ENCODE measurements at places on chromosomes 16 and 17.
A peak's percentile ranks its signal among the peaks of the same experiment; 100 is the strongest.

DNA sequence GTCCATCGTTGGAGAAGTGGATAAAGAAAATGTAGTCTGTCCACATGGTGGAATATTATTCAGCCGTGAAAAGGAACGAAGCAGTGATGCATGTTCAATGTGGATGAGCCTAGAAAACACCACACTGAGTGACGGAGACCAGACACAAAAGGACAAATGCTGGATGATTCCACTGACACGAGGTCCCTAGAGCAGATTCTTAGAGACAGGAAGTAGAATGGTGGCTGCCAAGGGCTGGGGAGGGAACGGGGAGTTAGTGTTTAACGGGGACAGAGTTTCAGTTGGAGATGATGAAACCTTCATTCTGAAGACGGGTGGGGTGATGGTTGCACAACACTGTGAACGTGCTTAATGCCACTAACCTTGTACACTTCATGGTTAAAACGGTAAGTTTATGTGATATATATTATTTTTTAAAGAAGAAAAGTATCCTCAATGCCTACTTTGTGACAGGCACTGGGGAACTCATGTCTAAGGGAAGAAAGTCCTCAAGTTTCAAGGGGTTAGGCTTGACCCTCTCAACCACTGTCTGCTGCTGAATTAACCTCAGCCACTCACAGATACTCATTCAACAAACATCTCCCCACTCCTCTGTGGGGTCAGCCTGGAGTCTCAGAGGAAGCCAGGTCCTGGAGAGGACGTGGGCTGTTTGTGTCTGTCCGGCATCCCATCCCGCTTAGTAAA, 17.6 kb downstream of the C16orf74 start:
- DNase-seq, result peak; percentile 80

GRCh38 chr16:12235110-12235509, 258.6 kb downstream of the SNX29 start:
- DNase-seq, result no peak

GRCh38 chr16:2428051-2428783, 1.0 kb upstream of the CCNF start:
- DNase-seq, result no peak

- no peak for DNase-seq
Observed at GRCh38 chr17:63015824-63016223, 49.8 kb downstream of the TANC2 start.

GRCh38 chr16:9489835-9490467, 398.5 kb downstream of the HAPSTR1 start:
- no peak for DNase-seq

- DNase-seq, result peak; percentile 18
Observed at GRCh38 chr16:57045694-57046381, 46.5 kb upstream of the CPNE2 start.

GRCh38 chr16:24771132-24771778, 41.8 kb downstream of the TNRC6A start:
- no peak for DNase-seq

- no peak for DNase-seq
Observed at GRCh38 chr17:81388091-81388611, 7.1 kb upstream of the BAHCC1 start.

- DNase-seq, result no peak
Observed at GRCh38 chr16:8893426-8893825, 11.3 kb downstream of the LITAFD start.

GRCh38 chr17:75756451-75757085, 8.4 kb downstream of the GALK1 start:
- no peak for DNase-seq

GRCh38 chr16:2422123-2422867, 7.0 kb upstream of the CCNF start:
- no peak for DNase-seq

GRCh38 chr16:1773703-1774447, 941 bp upstream of the MRPS34 start:
- peak; percentile 27 for DNase-seq

DNA sequence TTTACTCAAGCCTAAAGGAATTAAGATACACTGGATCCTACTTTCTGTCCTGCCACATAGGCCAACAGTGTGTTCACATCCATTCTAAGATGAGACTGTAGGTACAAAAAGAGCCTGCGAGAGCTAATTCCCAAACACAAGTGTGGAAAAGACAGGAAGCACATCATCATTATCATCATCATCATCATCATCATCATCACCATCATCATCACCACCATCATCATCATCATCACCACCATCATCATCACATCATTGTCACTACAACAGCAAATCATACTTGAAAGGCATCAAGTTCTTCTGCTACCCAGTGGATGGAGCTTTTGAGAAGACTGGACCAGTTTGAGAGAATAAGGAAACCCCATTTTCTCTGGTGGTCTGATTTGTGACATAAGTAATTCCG, 268.1 kb downstream of the HS3ST3A1 start:
- no peak for DNase-seq

- no peak for DNase-seq
Observed at GRCh38 chr16:86856946-86857586, 278.7 kb downstream of the FOXL1 start.

- DNase-seq, result no peak
Observed at GRCh38 chr17:29625037-29625750, 2.5 kb upstream of the CORO6 start.

DNA sequence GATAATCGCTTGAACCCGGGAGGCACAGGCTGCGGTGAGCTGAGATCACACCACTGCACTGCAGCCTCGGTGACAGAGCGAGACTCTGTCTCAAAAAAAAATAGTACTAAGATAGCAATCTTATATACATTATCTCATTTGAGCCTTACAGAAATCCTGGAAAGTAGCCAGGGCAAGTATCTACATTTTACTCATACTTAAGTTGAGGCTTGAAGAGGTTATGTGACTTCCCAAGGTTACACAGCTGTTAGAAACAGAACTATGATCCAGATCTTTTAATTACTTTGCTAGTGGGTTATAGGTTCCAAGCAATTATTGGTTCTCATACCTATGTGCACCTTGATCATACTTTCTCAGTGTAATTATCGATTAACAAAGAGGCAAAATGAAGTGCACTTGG, 15.4 kb downstream of the C17orf78 start:
- no peak for DNase-seq

DNA sequence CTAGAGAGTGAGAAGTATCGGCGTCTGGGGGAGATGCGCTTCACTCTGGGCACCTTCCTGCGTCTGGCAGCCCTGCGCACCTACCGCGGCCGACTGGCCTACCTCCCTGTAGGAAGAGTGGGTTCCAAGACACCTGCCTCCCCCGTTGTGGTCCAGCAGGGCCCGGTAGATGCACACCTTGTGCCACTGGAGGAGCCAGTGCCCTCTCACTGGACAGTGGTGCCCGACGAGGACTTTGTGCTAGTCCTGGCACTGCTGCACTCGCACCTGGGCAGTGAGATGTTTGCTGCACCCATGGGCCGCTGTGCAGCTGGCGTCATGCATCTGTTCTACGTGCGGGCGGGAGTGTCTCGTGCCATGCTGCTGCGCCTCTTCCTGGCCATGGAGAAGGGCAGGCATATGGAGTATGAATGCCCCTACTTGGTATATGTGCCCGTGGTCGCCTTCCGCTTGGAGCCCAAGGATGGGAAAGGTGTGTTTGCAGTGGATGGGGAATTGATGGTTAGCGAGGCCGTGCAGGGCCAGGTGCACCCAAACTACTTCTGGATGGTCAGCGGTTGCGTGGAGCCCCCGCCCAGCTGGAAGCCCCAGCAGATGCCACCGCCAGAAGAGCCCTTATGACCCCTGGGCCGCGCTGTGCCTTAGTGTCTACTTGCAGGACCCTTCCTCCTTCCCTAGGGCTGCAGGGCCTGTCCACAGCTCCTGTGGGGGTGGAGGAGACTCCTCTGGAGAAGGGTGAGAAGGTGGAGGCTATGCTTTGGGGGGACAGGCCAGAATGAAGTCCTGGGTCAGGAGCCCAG, 2.8 kb downstream of the SPHK1 start:
- no peak for DNase-seq

- no peak for DNase-seq
Observed at GRCh38 chr17:146546-146945, 9.2 kb downstream of the SCGB1C2 start.

- peak; percentile 67 for DNase-seq
Observed at GRCh38 chr17:7173687-7174602, 5.2 kb downstream of the ASGR1 start.

- DNase-seq, result no peak
Observed at GRCh38 chr16:27515874-27516353, 33.8 kb downstream of the GTF3C1 start.

- peak; percentile 20 for DNase-seq
Observed at GRCh38 chr17:73851091-73851490, 206.8 kb upstream of the SDK2 start.

GRCh38 chr17:18261146-18261515, 669 bp downstream of the MIEF2 start:
- DNase-seq, result peak; percentile 30

DNA sequence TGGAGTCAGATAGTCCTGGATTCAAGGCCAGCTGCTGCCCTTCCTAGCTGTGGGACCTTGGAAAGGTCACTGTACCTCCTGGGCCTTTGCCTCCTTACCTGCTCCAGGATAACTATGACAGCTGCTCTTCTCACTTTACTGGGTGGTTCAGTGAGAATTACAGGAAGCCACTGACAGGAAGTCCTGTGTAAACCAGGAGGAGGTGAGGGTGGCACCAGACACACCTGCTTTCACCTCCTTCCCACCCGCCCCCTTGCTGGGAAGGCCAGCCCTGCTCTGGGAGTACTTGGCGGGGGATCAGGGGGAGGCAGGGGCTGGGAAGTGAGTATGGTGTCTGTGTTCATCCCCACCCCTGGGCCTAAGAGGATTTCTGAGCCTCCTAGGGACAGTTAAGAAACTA, 42.6 kb downstream of the CPNE2 start:
- no peak for DNase-seq

DNA sequence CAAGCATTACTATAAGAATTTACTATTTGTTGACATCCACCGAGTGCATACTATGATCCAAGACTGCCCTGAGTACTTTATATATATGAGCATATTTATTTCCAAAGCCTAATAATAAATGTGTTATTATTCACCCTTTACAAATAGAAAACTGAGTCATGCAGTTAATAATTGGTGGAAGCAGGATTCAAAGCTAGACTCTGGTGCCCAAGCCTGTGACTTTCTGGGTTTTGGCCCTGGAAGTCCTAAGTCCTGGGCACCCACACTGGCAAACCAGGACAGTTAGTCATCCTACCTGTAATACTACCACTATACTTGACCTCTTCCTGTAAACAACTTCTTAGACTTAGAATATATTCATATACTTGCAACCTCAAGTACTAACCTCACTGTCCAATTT, 257.4 kb upstream of the IRX5 start:
- no peak for DNase-seq

GRCh38 chr17:73013816-73014663, 78.4 kb downstream of the SLC39A11 start:
- no peak for DNase-seq

DNA sequence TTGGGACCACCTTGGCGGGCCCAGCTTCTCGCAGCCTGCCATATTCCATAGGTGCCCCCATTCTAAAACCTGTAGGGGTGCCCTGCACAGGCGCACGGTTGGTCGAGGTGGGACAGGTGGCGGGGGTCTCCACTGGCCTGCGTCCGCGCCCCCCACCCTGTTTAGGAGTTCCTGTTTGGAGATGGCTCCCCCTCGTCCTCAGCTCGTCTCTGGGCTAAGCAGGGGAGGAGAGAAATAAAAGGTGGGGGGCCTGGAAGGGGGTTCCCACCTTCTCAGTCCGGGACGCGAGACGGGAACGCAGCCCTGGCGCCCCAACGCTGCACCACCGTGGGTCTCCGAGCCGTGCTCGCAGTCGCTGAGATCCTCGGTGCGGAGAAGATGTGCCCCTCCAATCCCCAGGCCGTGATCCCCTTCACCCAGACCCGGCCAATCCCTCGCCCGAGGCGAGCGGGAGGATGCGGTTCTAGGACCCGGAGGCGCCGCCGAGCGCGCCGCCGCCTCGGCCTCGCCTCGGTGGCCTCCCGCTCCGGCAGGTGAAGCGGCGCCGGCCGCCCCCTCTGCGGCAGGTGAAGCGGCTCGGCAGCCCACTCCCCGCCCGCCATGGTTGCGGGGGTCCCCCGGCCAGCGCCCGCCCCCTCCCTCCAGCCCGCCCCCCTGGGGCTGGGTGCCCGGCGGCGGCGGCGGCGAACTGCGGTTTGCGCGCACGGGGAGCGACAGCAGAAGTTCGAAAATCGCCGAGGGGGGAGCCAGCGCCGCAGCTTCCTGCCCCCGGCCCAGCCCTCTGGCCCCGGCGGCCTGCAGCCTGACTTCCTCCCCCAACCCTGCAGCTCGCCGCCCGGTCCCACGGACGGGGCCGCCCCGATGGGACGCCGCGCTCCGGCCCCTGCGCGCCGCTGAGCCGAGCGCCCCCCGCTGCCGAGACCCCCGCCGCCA, at the start of gene FMNL1:
TSS of gene FMNL1 (plus strand) at position 805 of the 933 bp plus-strand sequence. CDS start 240 bp downstream, outside the sequence.
- DNase-seq, result peak; percentile 66

DNA sequence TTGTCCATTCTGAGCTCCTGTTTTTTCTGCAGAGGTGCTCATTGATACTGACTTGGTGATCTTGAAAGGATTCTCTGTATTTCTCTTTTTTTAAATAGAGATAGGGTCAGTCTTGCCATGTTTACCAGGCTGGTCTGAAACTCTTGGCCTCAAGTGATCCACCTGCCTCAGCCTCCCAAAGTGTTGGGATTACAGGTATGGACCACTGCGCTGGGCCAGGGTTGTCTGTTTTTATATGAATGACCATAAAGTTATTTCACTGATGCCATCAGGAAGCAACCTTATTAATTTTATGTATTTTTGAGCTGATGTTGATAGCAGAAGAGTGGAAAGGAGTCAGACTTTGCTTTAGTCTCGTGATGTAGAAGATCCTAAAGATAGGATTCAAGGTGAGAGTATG, 35.7 kb upstream of the METTL9 start:
- no peak for DNase-seq

DNA sequence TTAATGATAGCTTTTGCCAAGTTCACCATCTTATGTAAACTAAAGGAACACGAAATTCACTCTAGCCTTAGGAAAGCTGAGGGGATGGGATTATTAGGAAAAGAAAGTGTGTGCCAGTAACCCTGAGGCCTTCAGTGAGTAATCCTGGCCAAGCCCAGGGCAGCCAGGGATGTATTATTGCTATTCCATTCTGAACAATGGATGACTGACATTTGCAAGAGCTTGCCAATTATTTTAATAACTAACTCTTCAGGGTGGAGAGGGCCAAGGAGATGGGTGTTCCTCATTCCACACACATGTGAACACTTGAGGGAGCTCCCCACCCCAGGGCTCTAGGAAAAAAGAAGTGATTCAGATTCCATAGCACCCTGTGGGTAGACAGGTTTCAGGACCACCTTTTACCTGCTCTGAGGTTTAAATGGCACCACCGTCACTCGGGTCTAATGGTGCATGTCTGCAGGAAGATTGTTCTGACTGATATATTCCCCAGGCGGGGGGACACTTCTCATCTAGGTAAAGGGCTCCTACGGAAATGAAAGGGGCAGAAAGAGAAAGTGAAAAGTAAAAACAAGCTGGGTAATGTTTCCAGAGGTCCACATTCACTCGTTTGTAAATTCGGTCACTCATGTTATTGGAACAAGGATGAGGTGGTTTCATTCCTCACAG, 41.5 kb downstream of the TK2 start:
- no peak for DNase-seq

GRCh38 chr17:28898527-28898955, 1.0 kb upstream of the FLOT2 start:
- DNase-seq, result no peak

GRCh38 chr17:35404360-35404759, 27.9 kb downstream of the SLFN12 start:
- peak; percentile 6 for DNase-seq

- no peak for DNase-seq
Observed at GRCh38 chr16:88647178-88648070, 3.4 kb downstream of the CYBA start.

All from inflammatory macrophage treated with lipopolysaccharide for 4 hours (primary cell).